ENCODE measurements at places on chromosomes 3 and 15. TPM values are rescaled to one million over a fixed set of nuclear protein-coding genes. Genes with fewer than 3 reads are reported as not detected.

- no peak for DNase-seq
Measured at GRCh38 chr3:59877263-59878037, 827.6 kb upstream of the CFAP20DC start.

GRCh38 chr15:55014391-55015092 lies 182.2 kb downstream of the RSL24D1 start:
- no peak for DNase-seq

DNA sequence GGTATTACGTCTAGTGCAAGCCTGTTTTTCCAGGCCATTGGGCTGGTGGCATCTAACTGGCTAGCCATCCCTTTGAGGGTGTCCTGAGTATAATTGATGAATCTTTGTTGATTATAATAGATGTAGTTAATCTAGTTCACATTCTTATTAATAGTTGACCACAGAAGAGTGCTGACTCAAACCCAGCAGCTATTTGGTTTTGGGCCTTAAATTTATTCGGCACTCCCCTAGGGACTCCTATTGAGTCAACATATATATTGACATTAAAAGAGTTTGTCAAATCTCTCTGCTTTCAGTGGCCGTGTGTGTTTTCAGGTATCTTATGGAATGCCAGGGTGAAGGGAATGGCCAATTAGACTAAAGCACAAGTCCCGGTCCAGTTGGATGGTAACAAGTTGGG lies 19.7 kb downstream of the ARL8B start:
- DNase-seq = no peak

DNA sequence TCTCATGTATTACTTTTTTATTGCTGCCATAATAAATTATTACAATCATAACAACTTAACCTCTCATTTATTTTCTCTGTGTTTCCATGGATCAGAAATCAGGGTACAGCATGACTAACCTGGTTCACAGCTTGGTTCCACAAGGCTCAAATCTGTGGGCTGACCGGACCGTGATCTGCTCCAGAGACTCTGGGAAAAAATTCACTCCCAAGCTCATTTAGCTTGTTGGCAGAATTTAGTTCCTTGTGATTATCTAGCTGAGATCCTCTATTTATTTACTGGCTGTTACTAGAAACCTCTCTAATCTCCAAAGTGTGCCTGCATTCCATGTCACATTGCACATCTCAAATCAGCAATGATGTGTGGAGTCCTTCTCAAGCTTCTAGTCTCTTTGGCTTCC lies 386.6 kb downstream of the DIPK2A start:
- DNase-seq = no peak

GRCh38 chr3:184691397-184692231 lies 20.2 kb downstream of the MAGEF1 start:
- DNase-seq = peak; percentile 91

DNA sequence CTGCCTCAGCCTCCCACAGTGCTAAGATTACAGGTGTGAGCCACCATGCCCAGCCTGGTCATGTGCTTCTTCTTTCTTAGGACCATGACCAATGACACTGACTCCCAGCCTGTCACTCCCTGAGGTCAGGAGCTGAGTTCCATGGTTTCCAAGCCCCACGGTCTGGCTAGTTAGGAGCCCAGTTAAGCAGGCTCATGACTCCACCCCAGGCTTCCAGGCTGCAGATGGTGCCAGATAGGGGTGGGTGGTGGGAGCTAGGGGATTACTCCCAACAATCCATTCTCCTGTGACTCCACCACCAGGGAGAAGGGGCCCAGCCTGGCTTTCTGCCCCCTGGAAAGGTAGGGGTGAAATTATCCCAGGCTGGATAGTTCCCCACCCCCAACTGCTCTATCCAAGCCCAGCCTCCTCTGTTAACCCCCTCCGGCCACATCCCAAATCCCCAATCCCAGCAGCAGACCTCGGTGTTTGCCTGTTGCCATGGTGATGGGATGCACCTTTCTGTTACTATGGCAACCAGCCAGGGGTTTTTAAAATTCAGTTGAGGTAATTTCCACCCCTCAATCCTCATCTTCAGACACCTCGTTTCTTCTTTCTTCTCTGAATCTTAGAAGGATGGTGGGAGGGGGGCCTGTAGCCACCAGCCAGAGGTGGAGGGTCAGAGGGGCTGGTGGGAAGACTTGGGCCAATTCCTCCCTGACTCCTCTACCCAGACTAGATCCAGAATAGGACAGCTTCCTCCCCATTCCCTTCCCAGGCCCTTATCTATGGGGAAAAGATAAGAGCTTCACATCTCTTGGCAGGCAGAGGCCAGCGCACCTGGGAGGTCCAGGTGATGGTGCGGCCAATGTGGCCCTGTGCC lies 22.5 kb upstream of the SEMA3F start:
- DNase-seq = peak; percentile 66

GRCh38 chr15:63905558-63906265 lies 72.0 kb upstream of the HERC1 start:
- peak; percentile 63 for DNase-seq

GRCh38 chr3:10556312-10556711 lies 50.9 kb upstream of the ATP2B2 start:
- peak; percentile 17 for DNase-seq

- no peak for DNase-seq
Measured at GRCh38 chr3:183662099-183662498, 26.7 kb downstream of the KLHL24 start.

DNA sequence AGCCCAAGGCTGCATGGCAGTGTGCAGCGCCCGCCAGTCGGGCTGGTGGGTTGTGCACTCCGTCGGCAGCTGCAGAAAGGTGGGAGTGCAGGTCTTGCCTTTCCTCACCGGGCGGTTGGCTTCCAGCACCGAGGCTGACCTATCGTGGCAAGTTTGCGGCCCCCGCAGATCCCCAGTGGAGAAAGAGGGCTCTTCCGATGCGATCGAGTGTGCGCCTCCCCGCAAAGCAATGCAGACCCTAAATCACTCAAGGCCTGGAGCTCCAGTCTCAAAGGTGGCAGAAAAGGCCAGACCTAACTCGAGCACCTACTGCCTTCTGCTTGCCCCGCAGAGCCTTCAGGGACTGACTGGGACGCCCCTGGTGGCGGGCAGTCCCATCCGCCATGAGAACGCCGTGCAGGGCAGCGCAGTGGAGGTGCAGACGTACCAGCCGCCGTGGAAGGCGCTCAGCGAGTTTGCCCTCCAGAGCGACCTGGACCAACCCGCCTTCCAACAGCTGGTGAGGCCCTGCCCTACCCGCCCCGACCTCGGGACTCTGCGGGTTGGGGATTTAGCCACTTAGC lies 4.3 kb downstream of the ISL2 start:
- DNase-seq = peak; percentile 87

GRCh38 chr3:149658744-149659497 lies 1.1 kb upstream of the WWTR1 start:
- peak; percentile 80 for DNase-seq

DNA sequence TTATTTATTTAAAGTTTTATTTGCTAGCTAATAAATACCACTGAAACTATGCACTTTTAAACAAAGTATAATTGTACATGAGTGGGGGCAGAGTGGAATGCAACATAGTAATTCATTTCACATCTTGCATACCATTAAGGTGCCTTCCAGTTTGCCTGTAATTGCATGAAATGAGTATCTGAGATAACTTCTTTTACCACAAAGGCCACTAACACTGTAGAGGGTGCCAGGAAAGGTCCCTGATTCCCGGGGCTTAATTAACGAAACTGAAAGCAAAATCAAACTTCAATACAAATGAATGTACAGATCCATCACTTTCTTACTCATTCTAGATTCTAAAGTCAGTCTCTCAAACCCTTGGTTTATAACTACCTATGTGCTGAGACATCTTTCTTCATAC lies 2.1 kb downstream of the CD47 start:
- DNase-seq = no peak

- DNase-seq = peak; percentile 75
Measured at GRCh38 chr3:120182613-120183511, 88.6 kb upstream of the GSK3B start.

DNA sequence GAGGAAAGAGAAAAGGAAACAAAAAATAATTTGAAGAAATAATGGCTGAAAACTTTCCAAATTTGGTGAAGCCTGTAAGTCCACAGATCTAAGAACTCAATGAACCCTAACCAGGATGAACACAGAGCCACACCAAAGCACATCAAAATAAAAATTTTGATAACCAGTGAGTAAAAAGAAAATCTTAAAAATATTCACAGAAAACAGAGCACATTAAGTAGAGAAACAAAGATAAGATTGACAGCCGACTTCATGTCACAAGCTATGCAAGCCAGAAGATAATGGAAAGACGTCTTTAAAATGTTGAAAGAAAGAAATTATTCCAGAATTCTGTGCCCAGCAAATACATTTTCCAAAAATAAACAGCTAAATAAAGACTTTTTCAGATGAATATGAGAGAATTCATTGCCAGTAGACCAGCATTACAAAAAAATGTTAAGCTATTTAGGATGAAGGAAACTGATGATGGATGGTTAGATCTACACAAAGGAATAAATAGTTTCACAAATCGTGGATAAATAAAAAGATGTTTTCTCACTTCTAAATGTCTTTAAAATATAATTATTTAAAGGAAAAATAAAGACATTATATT lies 140.2 kb upstream of the SKOR1 start:
- no peak for DNase-seq

DNA sequence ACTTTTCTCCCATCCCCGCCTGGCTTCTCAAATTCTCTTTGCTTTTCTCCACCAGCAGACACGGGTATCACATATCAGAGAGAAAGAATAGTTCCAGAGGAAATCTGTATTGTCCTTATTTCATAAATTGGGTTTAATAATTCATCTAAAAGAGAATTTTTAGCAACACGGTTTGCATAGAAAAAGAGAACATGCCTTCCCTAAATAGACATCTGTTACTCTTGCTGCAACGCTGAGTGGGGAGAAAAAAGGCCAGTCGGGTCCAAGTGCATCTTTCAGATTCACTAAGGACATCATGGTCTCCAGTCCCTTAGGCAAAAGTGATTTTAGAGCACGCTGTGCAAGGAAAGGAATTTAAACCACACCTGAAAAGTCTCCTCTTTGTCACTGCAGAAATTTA lies 201.3 kb downstream of the ABHD5 start:
- no peak for DNase-seq

GRCh38 chr3:159897331-159898075 lies 91.1 kb upstream of the IL12A start:
- DNase-seq = peak; percentile 44

DNA sequence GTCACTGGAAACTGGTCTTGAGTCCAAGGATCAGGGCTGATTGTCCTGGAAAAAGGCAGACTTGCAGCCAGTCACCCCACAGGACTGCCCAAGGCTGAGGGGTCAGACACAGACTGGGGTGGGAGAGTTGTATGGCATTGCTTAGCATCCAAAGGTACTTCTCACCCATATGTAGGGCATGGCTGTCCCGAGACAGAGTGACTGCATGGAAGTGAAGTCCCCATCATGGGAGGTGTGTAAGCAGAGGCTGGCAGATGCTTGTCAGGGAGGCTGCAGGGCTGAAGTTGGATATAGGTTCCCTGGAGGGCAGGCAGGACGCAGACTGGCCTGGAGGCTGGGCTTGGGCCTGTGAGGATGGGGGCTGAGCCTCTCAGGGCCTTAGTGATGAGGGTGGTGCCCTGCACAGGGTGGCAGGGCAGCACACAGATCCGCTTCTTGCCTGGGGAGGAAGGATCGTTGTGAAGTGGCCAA lies 31.1 kb downstream of the PSTPIP1 start:
- DNase-seq = no peak

DNA sequence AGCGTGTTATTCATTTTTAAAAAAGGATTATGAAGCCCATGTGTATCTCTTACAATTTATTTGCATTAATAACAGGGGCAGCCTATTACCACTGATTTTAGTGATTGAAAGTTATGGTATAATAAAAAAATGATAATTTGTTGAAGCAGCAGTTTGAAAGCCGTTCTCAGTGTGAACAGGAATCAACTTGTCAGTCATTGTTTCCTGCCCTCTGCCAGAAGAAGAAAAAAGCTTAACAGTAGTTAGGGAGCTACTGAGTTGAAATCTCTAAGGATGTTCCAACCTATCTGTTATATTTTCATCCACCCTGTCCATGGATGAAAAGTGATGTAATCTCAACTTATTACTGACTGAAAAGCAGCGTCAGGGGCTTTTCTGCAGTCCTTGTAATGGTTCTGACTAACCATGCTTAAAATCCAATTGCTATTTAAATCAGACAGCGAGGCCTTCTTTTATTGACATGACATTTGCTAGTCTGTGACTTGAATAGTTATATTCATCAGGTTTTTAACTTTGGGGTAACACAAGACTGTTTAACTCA lies 486.7 kb downstream of the ROBO2 start:
- no peak for DNase-seq

DNA sequence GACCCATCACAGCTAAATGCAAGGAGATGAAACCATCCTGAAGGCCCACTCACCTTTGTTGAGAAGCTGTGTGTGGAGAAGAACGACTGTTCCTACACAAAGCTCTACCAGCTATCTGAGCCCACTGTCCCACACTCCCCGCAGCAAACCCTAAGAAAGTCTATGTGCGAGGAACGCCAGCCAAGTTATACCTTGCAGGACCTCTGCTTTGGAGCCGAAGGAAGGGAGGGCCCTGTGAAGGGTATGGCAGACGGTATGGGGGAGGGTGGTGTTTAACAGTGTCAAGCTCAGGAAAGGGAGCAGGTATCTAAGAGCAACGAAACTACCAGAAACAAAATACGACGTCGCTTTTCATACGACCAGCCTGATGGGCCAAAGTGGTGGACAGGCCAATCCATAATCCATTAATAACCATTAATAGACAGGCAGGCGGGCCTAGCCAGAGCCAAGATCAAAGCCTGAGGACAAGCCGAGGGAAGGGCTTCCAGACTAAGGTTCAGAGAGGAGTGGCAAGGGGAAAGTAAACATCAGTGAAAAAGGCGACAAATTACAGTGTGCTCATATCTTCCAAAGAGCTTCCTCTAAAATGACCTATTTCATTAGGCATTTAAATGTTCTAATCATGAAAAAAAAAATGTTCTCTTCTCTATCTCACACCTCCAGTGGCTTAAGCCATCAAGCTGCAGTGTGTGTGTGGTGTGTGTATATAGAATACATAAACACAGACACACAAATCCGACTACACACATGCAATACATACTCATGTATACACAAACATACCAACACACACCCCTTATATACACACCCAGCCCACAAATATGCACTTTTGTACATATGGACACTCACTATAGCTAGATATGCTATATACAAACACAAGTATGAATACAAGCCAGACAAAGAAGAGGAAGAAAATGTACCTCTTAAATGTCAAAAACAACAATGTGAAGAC lies 43.9 kb downstream of the PTPN23 start:
- peak; percentile 52 for DNase-seq

- no peak for DNase-seq
Measured at GRCh38 chr15:98907927-98908471, 99.6 kb downstream of the PGPEP1L start.

Gene A4GNT
- total RNA-seq = not detected

Gene C3orf49
- not detected for total RNA-seq

Gene CPB1
- 1.1 TPM for total RNA-seq

Gene EEF1AKMT4
- 2.7 TPM for total RNA-seq

Gene ZNF660
- 5.0 TPM for total RNA-seq

Gene AP3B2
- total RNA-seq = 0.36 TPM

Gene EIF1B
- total RNA-seq = 19.2 TPM

Gene POPDC2
- 1.1 TPM for total RNA-seq

Gene SPRED1
- 32.6 TPM for total RNA-seq
